Activated CD4-positive, alpha-beta T cell treated with anti-CD3 and anti-CD28 coated beads, Interleukin-2, amount 10 ng/mL, durations not matched to agents 24 days and 14 days (primary cell): ENCODE measurements at places on chromosomes 1 and 21.

GRCh38 chr1:110976089-110976488 lies 12.4 kb upstream of the LRIF1 start:
- DNase-seq: no peak

DNA sequence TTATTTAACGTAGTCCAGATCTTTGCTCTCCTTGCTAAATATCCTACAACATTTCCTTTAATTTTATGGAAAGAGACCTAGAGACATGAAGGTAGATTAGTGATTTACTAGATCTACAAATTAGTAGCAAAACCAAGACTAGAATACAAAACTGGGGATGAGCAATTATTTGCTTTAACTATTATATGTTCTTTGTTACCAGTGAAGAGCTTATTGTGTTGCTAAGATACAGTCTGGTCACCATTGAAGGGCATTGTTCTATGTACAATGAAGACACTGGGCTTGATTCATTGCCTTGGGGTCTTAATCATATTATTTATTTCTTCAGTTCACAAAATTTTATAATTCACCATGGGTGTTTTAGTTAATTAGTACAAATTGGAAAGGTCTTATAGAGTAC lies 88.3 kb downstream of the S1PR1 start:
- DNase-seq: no peak

GRCh38 chr1:54866801-54867716 lies 19.9 kb downstream of the DHCR24 start:
- no peak for DNase-seq

GRCh38 chr1:29120947-29121485 lies 2.7 kb downstream of the TMEM200B start:
- DNase-seq: peak; percentile 91
